ENCODE measurements at places on chromosomes 1 and 21. TPM values are rescaled to one million over a fixed set of nuclear protein-coding genes. Genes with fewer than 3 reads are reported as not detected.
A peak's percentile ranks its signal among the peaks of the same experiment; 100 is the strongest.

MED8 gene
- total RNA-seq = 36.6 TPM

GRCh38 chr1:77412820-77413530, 131.2 kb downstream of the AK5 start:
- H3K4me3 ChIP-seq = no peak overlapping the region
- no peaks in the 10 kb centered on the region for H3K27me3 ChIP-seq
- H3K36me3 ChIP-seq = peaks cover 28% of the 10 kb centered on the region
- no peak for DNase-seq
- H3K27ac ChIP-seq = no peak overlapping the region
- peaks cover 22% of the 10 kb centered on the region for H3K4me1 ChIP-seq

METTL18 gene
- 11.6 TPM for total RNA-seq

DNA sequence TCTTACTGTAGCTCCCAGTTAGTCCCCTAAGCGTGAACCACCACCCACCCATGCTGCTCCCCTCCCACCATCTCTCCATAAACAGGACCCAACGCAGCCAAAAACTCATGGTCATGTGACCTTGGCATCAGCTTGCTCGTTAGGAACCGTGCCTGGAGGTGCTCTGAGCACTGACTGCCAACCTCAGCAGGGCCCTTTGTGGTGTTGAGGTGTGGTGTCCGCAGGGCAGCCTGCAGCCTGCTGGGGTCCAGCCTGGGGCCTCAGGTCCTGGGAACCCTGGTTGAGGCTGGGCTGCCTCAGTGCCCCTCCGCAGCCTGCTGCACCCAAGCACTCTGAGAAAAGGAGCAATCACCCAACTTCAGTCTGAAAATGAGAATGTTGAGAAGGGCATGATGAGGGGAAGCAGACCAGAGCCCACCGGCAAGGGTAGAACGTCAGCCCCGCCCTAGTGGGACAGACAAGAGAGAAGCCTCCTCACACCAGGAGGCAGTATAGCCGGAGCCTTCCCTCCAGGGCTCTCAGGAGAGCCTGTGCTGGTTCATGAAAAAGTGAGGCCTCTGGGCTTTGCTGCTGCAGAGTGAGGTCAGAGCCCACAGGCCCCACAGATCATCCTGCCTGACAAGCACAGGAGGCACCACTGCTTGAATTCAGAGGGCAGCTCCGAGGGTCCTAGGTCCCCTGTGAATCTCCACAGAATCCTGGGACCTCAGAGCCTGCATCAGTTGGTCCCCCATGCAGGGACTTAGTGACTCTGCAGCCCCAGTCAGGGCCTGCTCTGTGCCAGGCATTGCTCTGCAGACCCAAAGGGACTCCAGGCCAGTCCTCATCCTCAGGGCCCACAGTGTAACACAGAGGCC, 4.9 kb upstream of the COL6A2 start:
- no peak overlapping the region for H3K27ac ChIP-seq
- no peaks in the 10 kb centered on the region for H3K4me1 ChIP-seq
- no peak for DNase-seq
- peaks cover 3% of the 10 kb centered on the region for H3K27me3 ChIP-seq

- no peak overlapping the region for H3K27ac ChIP-seq
- peaks cover 42% of the 10 kb centered on the region for H3K4me1 ChIP-seq
- H3K36me3 ChIP-seq = peaks cover 14% of the 10 kb centered on the region
- no peaks in the 10 kb centered on the region for H3K27me3 ChIP-seq
Measured at GRCh38 chr1:35288761-35289160, 20.3 kb downstream of the ZMYM4 start.

G0S2 gene
- total RNA-seq = 22.8 TPM

TSPAN1 gene
- not detected for total RNA-seq

DNA sequence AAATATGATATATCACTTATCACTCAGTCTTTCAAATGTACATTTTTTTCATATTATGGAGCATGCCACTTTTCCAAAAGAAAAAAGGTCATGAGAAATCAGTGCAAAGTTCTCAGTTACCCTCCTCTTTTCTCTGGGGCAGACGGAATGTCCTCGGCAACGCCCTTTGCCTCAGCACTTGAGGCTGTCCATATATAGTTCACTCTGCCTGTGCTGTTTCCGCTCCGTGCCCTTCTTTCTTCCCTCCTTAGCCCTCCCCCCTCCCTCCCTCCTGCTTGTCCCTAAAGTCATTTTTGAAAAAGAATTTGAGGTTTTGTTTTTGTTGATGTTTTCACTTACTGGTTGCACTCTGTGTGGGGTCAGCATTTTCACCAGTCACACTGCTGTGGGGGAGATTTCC, 5.4 kb downstream of the BARHL2 start:
- no peak overlapping the region for H3K4me3 ChIP-seq
- peaks cover 78% of the 10 kb centered on the region for H3K27me3 ChIP-seq
- H3K36me3 ChIP-seq = peaks cover 4% of the 10 kb centered on the region
- H3K27ac ChIP-seq = no peak overlapping the region
- DNase-seq = no peak
- peaks cover 8% of the 10 kb centered on the region for H3K4me1 ChIP-seq

- H3K27me3 ChIP-seq = peaks cover 8% of the 10 kb centered on the region
- H3K36me3 ChIP-seq = no peaks in the 10 kb centered on the region
- no peak overlapping the region for H3K4me3 ChIP-seq
- H3K27ac ChIP-seq = no peak overlapping the region
Measured at GRCh38 chr1:220335668-220336067, 63.4 kb upstream of the RAB3GAP2 start.

- H3K27me3 ChIP-seq = peaks cover 3% of the 10 kb centered on the region
- no peaks in the 10 kb centered on the region for H3K36me3 ChIP-seq
- no peak for DNase-seq
- no peak overlapping the region for H3K4me3 ChIP-seq
- no peaks in the 10 kb centered on the region for H3K4me1 ChIP-seq
- H3K27ac ChIP-seq = no peak overlapping the region
Measured at GRCh38 chr1:176612791-176613190, 149.8 kb downstream of the PAPPA2 start.

GRCh38 chr1:216905137-216905536, 181.9 kb upstream of the ESRRG start:
- H3K4me1 ChIP-seq = no peaks in the 10 kb centered on the region
- no peak for DNase-seq

DNA sequence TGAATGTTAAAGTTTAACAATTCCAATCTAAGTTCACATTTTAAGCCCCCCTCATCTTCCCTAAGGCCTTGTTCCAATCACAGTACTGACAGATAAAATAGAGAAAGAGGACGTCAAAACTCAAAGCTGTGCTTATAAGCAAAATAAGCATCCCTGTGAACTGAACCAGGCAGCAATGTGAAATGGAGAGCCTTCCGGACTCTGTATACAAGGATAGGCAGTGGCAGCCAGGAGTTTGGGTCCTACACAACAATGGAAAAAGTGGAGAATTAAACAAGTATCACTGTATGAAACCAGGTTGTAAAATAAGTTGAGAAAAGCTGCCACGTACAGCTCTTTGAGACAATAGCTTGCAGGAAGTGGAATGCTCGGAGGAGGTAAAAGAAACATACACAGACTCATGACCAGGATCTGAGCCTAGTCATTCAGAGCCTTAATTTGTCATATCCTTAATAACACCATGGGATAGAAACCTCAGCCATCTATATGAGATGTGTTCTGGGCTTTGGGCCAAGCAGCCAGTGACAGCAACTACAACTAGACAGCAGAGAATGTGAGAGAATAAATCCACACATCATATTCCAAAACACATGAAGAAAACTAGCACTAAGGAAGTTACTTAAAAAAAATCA, 55.2 kb upstream of the PALMD start:
- no peak for DNase-seq
- no peaks in the 10 kb centered on the region for H3K4me1 ChIP-seq
- H3K4me3 ChIP-seq = no peak overlapping the region
- H3K27ac ChIP-seq = no peak overlapping the region
- peaks cover 12% of the 10 kb centered on the region for H3K27me3 ChIP-seq

- H3K27ac ChIP-seq = no peak overlapping the region
- peaks cover 8% of the 10 kb centered on the region for H3K4me1 ChIP-seq
- peaks cover 14% of the 10 kb centered on the region for H3K27me3 ChIP-seq
- no peak for DNase-seq
- H3K36me3 ChIP-seq = no peaks in the 10 kb centered on the region
- no peak overlapping the region for H3K4me3 ChIP-seq
Measured at GRCh38 chr1:20351911-20352701, 61.4 kb downstream of the VWA5B1 start.

- H3K27ac ChIP-seq = no peak overlapping the region
- no peaks in the 10 kb centered on the region for H3K36me3 ChIP-seq
- H3K4me1 ChIP-seq = no peaks in the 10 kb centered on the region
- no peak for DNase-seq
Measured at GRCh38 chr1:46996659-46997281, 26.7 kb upstream of the CYP4X1 start.

GRCh38 chr1:22920026-22920733, 52.5 kb downstream of the LACTBL1 start:
- no peak overlapping the region for H3K4me3 ChIP-seq
- no peaks in the 10 kb centered on the region for H3K4me1 ChIP-seq
- no peaks in the 10 kb centered on the region for H3K36me3 ChIP-seq
- peaks cover 5% of the 10 kb centered on the region for H3K27me3 ChIP-seq

- no peak overlapping the region for H3K27ac ChIP-seq
- H3K27me3 ChIP-seq = no peaks in the 10 kb centered on the region
- DNase-seq = no peak
- H3K36me3 ChIP-seq = no peaks in the 10 kb centered on the region
Measured at GRCh38 chr1:202107321-202107761, 15.4 kb upstream of the GPR37L1 start.

AQP10 gene
- not detected for total RNA-seq

- peaks cover 43% of the 10 kb centered on the region for H3K4me1 ChIP-seq
- H3K27ac ChIP-seq = no peak overlapping the region
- H3K27me3 ChIP-seq = no peaks in the 10 kb centered on the region
- peaks cover 25% of the 10 kb centered on the region for H3K36me3 ChIP-seq
- no peak for DNase-seq
- H3K4me3 ChIP-seq = no peak overlapping the region
Measured at GRCh38 chr1:193190096-193190744, 3.8 kb upstream of the B3GALT2 start.

DNA sequence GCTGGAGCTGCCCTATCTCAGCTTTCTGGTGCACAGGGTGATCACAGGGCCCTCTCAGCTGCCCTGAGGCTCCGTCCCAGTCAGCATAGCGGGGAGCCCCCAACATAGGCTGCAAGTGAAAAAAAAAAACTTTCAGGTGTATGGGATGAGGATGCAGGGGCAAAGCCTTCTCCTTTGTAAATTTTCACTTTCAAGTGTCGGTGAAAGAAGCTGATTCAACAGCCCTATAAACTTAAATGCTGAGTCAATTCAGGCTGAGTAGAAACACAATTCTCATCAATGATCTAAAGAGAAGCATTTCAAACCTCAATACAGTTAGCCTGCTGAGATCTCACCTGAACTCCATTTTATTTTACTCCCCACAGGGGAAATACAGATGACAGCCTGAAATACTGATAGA, 171.2 kb downstream of the SEC16B start:
- no peak for DNase-seq
- H3K36me3 ChIP-seq = no peaks in the 10 kb centered on the region
- H3K27me3 ChIP-seq = no peaks in the 10 kb centered on the region
- H3K4me1 ChIP-seq = no peaks in the 10 kb centered on the region
- no peak overlapping the region for H3K4me3 ChIP-seq

FLG2 gene
- total RNA-seq = not detected

DNA sequence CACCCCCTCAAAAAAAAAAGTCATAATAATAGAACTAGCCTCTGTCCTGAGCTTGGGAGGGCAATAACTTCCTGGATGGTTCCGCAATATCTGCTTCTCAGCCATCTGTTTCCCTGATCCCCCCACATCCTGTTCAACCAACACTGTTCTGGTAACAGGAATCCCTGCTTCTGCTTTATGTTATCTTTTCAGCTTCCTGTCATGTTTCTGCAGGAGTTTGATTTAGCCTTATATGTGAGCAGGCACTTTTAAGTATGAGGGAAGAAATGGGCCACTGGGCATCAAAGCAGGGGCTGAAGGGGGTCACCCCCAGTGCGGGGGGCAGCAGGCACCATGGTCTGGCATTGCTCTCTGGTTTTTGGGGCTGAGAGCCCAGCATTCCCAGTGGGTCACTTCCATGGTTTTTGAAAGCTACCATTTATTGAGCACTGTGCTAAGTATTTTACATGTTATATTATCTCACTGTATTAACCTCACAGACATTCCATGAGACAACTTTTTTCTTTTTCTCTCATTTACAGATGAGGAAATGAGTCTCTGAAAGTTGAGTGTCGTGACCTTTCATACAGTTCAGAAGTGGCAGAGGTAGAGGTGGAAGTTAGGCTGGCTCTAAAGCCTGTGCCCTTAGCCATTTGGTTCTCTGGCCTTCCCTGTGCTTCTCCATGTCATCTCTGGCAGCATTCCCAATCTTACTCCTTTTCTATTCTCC, 61.9 kb downstream of the DNTTIP2 start:
- H3K36me3 ChIP-seq = no peaks in the 10 kb centered on the region
- DNase-seq = no peak
- no peak overlapping the region for H3K4me3 ChIP-seq
- peak overlapping the region; percentile 26 for H3K27ac ChIP-seq

GPR25 gene
- total RNA-seq = not detected

TRIM46 gene
- total RNA-seq = 6.3 TPM

PYHIN1 gene
- total RNA-seq = 5.6 TPM

CD2 gene
- 291 TPM for total RNA-seq

NPR1 gene
- 0.11 TPM for total RNA-seq

GRCh38 chr1:30668024-30668423, 55.4 kb downstream of the MATN1 start:
- H3K36me3 ChIP-seq = no peaks in the 10 kb centered on the region
- no peak overlapping the region for H3K4me3 ChIP-seq
- H3K27me3 ChIP-seq = peaks cover 6% of the 10 kb centered on the region
- H3K27ac ChIP-seq = no peak overlapping the region
- no peak for DNase-seq

DNA sequence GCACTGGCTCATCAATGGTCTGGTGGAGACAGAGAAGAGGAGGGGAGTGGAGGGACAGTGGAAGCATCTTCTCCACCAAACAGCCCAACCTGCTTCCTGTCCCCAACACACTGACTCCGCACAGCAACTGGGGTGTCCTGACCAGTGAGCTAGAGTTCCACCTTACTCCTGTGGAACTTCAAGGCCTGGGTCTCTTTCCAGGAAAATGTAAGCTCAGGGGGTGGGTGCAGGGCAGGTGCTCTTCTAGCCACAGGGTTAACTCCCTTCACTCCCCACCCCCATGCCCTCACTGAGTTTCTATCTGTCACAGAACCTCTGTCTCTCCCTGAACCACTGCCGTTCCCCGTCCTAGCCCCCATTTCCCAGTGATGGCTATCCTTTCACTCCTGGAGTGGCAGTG, 876 bp downstream of the MOB3C start:
- H3K4me3 ChIP-seq = peak overlapping the region; percentile 87
- H3K27me3 ChIP-seq = no peaks in the 10 kb centered on the region
- H3K27ac ChIP-seq = peak overlapping the region; percentile 89
- peak; percentile 39 for DNase-seq
- peaks cover 4% of the 10 kb centered on the region for H3K36me3 ChIP-seq

SH2D5 gene
- 0.51 TPM for total RNA-seq

DNA sequence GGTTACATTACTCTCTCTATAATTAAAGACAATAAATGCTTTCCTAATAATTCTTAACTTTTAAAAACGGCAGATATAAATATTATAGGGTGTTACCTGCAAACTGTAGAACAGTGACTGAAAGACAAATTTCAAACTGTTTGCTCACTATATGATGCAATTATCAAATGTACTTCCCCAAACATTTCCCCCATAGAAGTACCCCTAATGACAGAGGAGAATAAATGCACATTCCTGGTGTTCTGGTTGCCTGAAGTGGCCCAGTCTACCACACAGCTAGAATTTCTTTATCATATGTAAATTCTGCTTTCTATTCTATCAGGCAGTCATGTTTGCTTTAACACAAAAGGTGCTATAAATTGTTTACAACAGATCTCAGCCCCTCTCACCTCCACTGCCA, 70.4 kb downstream of the VAV3 start:
- peaks cover 30% of the 10 kb centered on the region for H3K4me1 ChIP-seq
- peaks cover 2% of the 10 kb centered on the region for H3K36me3 ChIP-seq
- no peak overlapping the region for H3K4me3 ChIP-seq
- H3K27me3 ChIP-seq = no peaks in the 10 kb centered on the region
